ENCODE measurements at places on chromosomes 2 and 18.
A peak's percentile ranks its signal among the peaks of the same experiment; 100 is the strongest.

GRCh38 chr18:5543773-5544389, at the start of gene EPB41L3:
Gene EPB41L3 (minus strand): TSS chr18:5543997. CDS start chr18:5489183, 54,814 bp downstream.
- peak; percentile 55 for DNase-seq

GRCh38 chr2:62144689-62145477, 51.0 kb upstream of the B3GNT2 start:
- no peak for DNase-seq

DNA sequence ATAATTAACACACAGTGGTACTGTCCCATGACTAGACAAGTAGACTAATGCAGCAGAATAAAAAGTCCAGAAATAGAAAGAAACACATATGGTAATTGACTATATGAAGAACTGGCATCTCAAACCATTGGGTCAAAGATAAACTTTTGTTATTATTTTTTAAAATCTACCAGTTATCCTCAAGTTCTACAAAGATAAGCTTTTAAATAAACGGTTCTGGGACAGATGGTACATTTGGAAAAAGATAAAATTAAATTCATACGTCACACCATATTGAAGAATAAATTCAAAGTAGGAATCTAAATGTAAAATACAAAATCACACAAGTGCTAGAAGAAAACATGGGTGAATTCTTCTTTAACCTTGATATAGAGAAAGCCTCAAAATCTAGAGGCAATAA, 37.6 kb upstream of the PLEKHM3 start:
- no peak for DNase-seq

GRCh38 chr2:174738841-174739240, 25.4 kb downstream of the CHRNA1 start:
- DNase-seq: no peak

All from COR-L47 (cell line).